ENCODE measurements at places on chromosomes 2 and 18.

DNA sequence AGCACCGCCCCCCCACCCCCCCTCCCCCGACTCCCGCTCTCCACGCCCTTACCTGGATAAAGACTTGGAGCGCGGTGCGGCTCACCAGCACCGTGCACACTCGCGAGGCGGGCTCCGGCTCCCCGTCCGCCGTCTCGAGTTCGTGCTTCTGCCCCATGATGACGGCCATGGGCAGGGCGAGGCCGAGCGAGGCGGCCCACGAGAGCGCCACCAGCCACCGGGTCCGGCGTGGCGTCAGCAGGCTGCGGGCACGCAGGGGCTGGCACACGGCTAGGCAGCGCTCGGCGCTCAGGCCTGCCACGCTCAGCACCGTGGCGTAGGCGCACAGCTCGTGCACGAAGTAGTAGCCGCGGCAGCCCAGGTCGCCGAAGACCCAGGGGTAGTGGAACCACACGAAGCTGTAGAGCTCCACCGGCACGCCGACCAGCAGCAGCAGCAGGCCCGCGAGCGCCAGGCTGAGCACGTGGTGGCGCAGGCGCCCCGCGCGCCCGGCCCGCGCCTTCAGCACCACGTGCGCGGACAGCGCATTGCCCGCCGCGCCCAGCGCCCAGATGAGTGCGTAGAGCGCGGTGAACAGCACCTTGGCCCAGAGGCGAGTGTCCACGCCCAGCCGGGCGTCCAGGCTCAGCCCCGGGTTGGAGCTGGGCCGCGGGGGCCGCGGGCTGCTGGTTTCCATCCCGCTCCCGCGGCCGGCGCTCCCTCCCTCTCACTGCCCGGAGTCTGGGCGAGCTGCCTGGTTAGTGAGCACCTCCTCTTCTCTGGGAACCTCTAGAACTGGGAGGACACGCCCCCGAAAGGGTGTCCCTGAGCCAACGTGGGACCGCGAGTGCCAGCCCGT, at the start of gene NTSR2:
Gene NTSR2, minus strand, starts transcription at position 742 of the 838 bp plus-strand sequence. Its CDS starts 66 bp downstream, at position 676.
- no peak for DNase-seq

DNA sequence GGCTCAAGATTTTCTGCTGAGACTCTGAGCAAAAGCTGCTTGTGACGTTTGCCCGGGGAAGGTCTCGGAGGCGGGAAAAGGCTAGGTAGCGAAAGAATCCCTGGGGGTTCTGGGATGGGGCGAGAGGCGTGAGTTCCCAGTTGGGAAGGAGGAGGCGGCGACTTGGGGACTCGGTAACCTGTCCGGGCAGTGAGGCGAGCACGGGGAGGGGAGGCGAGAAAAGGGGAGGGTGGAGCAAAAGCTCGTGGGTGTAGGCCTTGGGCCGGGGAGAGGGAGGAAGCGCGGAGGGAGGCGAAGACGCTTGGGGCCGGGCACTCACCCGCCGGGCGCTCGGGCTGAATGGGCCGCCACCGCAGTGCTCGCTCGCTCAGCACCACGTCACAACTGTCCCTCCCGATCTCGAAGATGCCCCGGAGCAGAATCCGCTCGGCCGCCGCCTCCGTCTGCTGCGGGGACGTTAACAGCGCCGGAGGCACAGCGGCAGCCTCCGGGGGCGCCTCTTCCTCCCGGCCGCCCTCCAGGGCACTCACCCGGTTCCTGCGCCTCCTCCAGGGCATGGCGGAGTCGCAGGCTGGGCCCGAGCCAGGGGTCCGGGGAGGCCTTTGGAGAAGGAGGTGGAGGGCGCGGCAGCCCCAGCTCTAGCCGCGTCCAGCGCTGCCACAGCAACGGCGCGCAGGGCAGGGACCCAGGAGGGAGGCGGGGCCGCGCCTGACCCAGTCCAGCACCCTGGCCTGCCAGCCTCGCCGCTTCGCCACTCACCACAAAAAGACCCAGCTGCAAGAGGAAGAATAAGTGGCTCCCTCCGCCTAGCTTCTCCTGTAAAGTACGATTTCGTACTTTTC, at the start of gene CERKL:
Gene CERKL, minus strand, starts transcription at position 656 of the 842 bp plus-strand sequence. Its CDS starts 99 bp downstream, at position 557.
- DNase-seq: no peak

DNA sequence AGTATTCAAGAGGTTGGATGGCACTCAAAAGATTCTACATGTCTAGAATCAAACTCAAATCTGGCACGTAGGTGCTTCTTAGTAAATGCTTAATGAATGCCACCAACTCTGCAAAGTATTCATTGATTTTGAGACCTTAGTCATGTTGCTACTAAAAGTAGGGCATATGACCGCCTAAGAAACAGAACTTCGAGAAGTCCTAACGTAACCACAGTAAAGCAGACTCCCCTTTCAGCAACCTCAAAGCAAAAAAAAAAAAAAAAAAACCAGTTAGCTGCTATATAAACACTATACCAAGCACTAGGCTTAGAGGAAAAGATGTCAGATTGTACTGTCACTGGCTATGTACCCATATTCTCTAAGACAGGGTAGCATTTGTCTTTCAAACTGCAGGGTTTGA, 33.9 kb downstream of the PTCD3 start:
- DNase-seq: no peak

- no peak for DNase-seq
Observed at GRCh38 chr2:23537991-23538390, 153.0 kb downstream of the KLHL29 start.

GRCh38 chr18:49335677-49336076, 124.8 kb downstream of the DYM start:
- no peak for DNase-seq

- no peak for DNase-seq
Observed at GRCh38 chr2:233837694-233838229, 16.6 kb downstream of the HJURP start.

GRCh38 chr2:70371753-70372152, 69.9 kb upstream of the FAM136A start:
- DNase-seq: no peak

GRCh38 chr2:28413899-28414295, 21.2 kb downstream of the FOSL2 start:
- no peak for DNase-seq

GRCh38 chr2:221350616-221351015, 221.5 kb downstream of the EPHA4 start:
- DNase-seq: no peak

GRCh38 chr2:170524828-170525565, 190.1 kb upstream of the SP5 start:
- DNase-seq: no peak

GRCh38 chr2:165560377-165560988, 91.0 kb downstream of the CSRNP3 start:
- no peak for DNase-seq

DNA sequence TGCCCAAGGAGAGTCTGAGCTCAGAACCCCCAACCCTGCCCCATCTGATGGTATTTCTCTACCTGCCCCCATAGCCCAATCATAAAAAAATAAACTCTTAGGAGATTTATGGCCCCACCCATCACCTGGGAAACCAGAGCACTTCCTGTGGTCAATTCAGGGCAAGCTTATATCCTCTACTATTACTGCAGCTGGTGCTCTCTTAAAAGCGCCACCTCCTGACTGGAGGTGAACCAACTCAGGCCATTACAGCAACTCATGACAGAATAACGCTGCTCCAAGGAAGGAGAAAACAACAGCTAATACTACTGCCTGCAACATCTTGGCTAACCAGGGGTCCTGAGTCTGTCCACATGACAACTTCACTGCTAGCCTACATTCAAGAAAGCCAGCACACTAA, 195.7 kb downstream of the MTCL1 start:
- DNase-seq: no peak
